Thymus (tissue), 14 donors: ENCODE measurements at places on chromosomes 5 and 9. TPM values are rescaled to one million over a fixed set of nuclear protein-coding genes. Genes with fewer than 3 reads are reported as not detected.
A peak's percentile ranks its signal among the peaks of the same experiment; 100 is the strongest.

GRCh38 chr9:5819174-5819573 is 13.7 kb downstream of the ERMP1 start:
- no peak for DNase-seq

DNA sequence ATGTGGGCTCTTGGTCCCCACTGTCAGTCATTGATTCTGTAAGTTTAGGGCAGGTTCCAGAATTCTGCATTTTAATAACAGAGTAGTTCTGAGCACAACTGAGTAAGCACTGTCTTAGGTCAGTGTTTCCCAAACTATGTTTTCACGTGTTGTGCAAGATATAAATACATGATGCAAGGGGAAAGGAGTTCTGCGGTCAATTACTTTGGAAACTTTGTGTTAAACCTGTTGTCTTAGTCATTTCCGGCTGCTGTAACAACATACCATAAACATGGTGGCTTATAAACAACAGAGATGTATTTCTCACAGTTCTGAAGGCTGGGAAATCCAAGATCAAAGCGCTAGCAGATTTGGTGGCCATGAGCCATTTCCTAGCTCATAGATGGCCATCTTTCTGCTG is 69.8 kb downstream of the EQTN start:
- DNase-seq: no peak

Gene TAF9
- total RNA-seq: 80.3 TPM

Gene ADAMTS2
- total RNA-seq: 1.4 TPM

GRCh38 chr9:89418882-89419640 is 78.9 kb downstream of the SEMA4D start:
- peak; percentile 45 for DNase-seq

- no peak for DNase-seq
Observed at GRCh38 chr5:77864997-77865396, 88.9 kb upstream of the TBCA start.

Gene TRIM36
- total RNA-seq: 1.8 TPM

Gene MUSK
- total RNA-seq: 0.09 TPM

GRCh38 chr9:113660196-113660595 is 196.7 kb downstream of the RGS3 start:
- no peak for DNase-seq

Gene KIF12
- 7.8 TPM for total RNA-seq

- no peak for DNase-seq
Observed at GRCh38 chr9:76444322-76444929, 14.6 kb upstream of the GCNT1 start.

- DNase-seq: no peak
Observed at GRCh38 chr5:177496727-177497291, 595 bp downstream of the PDLIM7 start.

DNA sequence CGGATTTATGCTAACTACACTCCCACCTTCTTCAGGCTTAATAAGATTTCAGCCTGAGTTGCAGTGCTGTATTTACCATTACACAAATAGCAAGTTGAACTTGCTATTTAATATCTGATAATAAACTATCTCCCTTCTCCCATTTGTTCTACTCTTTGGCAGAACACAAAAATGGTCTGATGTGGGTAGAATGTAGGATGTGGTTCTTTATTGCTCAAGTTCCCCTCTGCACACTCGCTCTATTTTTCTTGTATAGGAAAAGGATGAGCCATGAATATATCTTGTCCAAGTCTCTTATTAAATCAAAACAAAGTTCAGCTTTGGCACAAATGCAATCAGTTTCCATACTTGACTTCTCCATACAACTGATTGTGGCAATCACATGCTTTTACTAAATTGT is 37.2 kb upstream of the KIF2A start:
- DNase-seq: no peak
